HFFc6 (cell line): ENCODE measurements at places on chromosomes 7 and 10.

GRCh38 chr7:50418526-50419290 lies 31.4 kb downstream of the FIGNL1 start:
- no peak for DNase-seq

- no peak for DNase-seq
Observed at GRCh38 chr7:30736291-30736690, 15.6 kb upstream of the INMT start.

DNA sequence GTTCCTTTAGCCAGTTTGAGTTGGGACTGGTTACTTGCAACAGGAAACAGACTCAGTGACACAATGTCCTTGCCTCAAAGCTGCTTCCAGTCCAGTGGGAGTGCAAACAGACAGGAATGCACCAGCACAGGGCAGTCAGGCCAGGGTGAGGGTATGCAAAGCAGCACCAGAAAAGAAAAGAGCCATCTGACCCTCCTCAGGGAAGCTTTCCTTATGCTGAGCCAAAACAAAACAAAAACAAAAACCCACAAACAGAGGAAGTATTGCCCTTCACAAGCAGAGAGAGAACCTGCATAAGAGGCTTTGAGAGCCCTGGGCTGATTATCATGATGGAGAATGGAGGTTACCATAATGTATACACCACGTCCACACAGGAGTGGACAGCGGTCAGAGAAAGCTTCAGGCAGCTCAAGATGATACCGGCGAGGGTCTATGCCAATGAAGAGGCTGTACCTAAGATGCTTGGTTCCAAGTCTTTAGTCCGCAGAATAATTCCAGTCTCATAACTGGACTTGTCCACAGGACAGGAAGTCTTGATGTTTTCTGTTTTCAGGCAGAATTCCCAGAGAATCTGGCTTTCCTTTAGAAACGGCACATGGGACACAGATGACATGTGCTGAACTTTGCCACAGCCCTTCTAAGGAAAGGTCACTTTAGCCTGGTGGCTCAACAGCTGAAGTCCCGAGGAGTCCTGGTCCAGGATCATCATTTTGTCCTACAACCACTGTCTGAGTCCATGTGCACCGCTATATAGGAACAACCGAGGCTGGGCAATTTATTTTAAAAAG lies 263.3 kb downstream of the TNS3 start:
- DNase-seq: no peak

DNA sequence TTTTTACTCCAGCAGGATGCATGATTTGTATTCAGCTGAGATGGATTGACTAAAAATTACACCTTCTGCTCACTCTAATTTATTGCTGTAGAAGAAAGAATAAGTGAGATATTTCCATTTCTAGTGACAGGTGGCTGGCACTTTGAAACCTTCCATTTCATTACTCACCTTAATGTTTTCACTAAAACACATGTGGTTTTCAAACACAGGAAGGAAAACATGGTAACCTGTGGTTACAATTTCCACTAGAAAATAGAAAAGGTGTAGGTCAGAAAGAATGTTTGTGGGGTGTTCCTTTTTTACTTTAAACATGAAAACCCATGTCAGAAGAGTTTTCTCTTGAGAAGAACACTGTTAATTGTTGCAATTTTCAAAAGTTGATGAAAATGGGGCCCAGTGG lies 12.0 kb upstream of the PRKCQ start:
- no peak for DNase-seq

GRCh38 chr7:108329514-108329913 lies 126.7 kb downstream of the NRCAM start:
- DNase-seq: no peak

DNA sequence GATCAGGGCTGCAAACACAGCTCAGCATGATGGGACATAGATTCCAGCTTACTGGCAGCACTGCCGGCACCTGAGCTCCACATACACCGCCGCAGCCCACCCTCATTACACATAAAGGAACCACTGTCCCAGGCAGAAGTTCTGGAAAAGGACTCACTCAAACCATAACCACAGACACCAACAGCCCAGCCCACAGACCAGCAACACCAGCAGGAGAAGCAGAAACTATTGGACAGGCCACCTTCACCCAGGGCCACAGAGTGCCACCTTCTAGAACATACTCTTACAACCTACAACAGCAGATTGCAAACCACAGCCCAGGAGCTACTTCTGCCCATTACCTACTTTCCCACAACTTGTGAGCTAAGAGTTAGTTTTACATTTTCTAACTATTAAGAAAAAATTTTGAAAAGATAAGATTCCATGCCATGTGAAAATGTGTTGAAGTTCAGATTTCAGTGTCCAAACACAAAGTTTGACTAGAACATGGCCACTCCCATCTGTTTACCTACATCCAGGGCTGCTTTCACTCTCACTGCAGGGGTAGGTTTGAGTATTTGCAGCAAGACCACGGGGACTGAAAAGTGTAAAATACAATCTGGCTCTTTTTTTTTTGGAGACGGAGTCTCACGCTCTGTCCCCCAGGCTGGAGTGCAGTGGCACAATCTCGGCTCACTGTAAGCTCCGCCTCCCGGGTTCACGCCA lies 153.0 kb downstream of the TNS3 start:
- no peak for DNase-seq

DNA sequence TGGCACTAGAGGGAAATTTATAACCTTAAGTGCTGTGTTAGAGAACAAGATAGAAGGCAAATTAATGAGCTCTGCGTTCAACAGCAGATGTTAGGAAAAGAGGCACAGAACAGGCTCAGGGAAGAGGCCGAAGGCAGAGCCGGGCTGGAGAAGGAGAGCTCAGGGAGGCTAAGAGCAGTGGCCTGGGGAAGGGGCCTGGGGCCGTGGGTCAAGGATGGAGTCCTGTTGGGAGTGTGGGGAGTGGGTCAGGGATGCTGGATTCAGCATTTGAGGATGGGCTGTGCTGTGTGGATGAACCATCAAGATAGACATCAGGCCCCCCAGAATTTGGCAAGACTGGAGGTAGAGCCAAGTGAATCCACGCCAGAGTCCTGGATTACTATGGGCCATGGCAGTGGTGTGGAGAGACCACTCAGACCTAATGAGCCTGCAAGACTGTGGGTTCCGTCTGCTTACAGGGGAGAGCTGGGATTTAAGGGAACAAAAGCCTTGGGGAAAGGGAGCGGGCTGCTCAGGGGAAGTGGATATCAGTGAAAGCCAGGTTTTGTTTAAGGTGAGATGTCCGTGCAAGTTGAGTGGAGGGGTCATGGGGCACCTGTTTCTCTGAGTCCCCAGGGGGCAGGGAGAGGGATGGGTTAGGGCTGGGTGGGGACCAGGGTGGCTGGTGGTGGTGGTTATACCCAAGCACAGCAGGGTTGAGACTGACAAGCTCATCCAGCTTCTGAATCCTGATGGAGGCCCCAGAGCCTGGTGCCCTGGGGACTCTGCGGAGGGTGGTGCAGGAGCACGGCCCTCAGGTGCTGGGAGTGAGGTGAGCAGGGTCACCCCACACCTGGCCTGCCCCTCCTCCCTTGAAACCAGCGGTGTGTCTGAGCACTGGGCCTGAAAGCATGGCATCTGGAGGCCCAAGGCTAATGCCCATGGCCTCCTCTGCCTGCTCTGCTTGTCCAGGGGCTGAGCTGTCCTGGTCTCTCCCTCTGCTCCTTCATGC lies 101.7 kb downstream of the BMS1 start:
- DNase-seq: no peak

GRCh38 chr7:22487978-22488642 lies 11.9 kb downstream of the STEAP1B start:
- no peak for DNase-seq

GRCh38 chr7:99170065-99170729 lies 26.3 kb upstream of the SMURF1 start:
- DNase-seq: no peak

GRCh38 chr10:14772399-14772798 lies 2.3 kb downstream of the FAM107B start:
- DNase-seq: no peak

GRCh38 chr10:30430544-30431298 lies 3.3 kb upstream of the MAP3K8 start:
- no peak for DNase-seq

DNA sequence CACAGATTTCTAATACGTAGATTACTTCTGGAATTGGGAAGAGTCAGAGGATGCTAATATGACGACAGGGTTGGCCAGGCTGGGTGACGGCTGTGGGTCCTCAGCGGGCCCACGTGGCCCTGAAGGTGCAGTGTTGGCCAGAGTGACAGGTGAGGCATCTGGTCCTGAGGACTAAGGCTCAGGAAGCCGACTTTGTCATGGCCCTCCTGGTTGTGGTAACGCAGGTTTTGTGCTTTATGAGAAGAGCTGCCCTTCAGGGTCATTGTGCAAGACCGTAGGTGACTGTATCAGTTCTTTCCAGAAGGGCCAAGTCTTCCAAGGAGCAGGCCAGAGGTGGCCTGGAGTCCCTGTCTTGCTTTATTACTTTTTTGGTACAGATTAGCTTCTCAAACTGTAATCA lies 2.5 kb downstream of the EIF3B start:
- DNase-seq: no peak

- DNase-seq: no peak
Observed at GRCh38 chr7:127252778-127253280, at the start of gene GRM8. Gene GRM8, minus strand, starts transcription at chr7:127252941.

- DNase-seq: no peak
Observed at GRCh38 chr10:78566284-78567111, 502.3 kb upstream of the ZMIZ1 start.

DNA sequence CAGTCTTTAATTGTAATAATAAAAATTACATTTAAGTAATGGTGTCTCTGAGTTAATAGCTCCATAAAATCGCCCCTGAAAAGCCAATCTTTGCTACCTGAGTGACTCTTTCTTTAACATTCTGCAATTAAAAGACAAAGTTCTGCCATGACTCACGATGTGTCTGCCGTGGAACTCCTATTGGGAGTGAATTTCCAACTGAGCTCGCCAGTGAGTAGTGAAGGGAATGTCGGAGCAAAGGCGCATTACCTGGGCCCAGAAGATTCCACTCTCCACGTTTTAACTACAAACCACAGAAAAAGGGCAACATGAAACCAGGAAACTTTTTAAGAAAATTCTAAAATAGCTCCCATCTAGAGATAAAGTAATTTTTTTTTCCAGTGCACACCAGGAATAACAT lies 36.9 kb upstream of the RNF32 start:
- DNase-seq: no peak

DNA sequence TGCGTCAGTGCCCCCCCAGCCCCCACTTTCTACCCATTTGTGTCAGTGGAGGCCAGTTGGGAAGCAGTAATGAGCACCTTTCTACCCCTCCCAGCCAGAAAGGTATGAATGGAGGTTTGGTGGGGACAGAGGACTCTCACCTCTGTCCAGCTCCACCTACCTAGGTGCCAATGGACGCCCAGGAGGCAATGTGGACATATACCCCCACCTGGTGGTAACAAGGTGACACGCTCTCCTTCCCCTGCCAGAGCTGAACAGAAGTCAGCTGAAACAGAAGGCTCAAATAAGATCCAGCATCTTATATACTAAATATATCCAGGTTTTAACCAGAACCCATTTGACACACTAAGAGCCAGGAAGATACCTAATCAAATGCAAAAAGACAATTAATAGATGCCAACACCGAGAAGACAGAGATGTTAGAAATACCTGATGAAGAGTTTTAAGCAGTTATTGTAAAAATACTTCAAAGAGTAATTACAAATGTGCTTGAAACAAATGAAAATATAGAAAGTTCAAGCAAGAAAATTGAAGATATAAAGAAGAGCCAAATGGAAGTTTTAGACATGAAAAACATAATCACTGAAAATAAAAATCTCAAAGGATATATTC lies 18.4 kb upstream of the SORCS3 start:
- no peak for DNase-seq

DNA sequence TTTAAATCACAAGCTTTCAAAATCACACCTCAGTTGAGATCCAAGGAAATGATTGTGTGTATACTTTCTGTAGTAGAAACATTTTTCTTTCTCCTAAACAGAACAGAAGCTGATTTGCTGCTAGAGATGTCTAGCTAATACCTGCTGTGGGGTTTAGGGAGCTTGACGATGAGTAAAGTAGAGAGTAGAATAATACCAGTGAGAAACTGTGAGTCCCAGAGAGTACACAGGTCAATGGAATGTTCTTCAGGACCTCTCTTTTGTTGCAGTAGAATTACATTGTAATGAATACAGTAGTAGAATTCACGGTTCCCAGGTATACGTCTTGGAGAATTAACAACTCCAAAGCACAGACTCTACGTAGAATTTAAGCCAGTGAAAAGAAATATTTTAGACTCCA lies 18.0 kb downstream of the TRUB1 start:
- DNase-seq: no peak

DNA sequence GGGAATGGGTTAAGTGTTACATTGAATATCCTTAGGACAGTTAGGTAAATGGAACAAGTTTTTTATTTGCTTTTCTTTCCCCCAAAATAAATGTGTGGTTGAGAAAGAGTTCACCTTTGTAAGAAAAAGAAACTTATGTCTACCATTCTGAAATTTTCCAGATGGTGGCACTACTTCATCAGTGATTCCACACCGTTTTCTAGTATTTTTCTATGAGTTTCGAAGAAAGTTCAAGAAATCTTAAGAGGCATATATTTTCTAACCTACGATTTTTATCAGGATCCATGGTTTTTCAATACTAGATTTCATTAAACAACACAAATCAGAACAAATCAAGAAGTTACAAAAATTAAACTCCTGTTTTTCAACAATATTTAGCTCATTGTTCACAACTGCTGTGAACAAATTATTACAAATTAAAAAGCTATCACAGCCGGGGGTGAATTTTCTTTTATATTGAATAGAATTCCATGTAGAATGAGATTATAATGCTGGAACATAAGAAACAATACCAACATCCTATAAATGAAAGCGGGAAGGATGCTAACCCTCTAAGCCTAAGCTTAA lies 163.1 kb upstream of the NPVF start:
- DNase-seq: peak; percentile 11

DNA sequence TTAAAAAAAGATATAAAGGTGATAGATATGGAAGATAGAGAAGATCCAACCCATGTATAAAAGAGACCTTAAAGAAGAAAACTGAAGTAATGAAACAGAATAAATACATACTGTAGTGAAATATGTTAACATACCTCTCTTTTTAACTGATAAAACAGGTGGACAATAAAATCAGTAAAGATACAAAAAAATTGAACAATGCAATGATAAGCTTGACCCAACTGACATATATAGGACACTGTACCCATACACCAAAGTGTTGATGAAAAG lies 17.4 kb upstream of the PRF1 start:
- no peak for DNase-seq

- DNase-seq: no peak
Observed at GRCh38 chr7:130070861-130071622, 708 bp downstream of the KLHDC10 start.

DNA sequence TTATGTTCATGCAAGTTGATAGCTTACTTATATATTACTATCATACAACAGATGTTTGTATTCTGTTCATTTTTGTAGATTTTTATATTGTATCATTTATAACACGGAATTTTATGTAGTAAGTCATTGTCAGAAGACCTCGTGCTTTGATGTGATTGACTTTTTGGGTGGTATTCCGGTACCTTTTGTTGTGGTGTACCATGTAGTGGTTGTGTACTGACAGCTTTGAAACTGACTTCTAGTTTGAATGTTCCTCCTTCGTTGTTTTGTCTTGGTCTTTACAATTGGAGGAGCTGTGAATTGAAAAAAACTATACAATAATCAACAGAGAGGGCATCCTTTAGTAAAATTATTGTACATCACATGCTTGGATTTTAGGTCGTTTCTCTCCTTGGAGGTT lies 61.5 kb downstream of the WAC start:
- no peak for DNase-seq

GRCh38 chr10:86300399-86300925 lies 66.1 kb downstream of the GRID1 start:
- DNase-seq: no peak

GRCh38 chr10:29522061-29522855 lies 112.5 kb downstream of the SVIL start:
- DNase-seq: no peak
